ENCODE measurements at places on chromosomes 2 and 18. TPM values are rescaled to one million over a fixed set of nuclear protein-coding genes. Genes with fewer than 3 reads are reported as not detected.

Gene DUSP19
- polyA plus RNA-seq = 4.4 TPM

Gene IL36B
- polyA plus RNA-seq = not detected

DNA sequence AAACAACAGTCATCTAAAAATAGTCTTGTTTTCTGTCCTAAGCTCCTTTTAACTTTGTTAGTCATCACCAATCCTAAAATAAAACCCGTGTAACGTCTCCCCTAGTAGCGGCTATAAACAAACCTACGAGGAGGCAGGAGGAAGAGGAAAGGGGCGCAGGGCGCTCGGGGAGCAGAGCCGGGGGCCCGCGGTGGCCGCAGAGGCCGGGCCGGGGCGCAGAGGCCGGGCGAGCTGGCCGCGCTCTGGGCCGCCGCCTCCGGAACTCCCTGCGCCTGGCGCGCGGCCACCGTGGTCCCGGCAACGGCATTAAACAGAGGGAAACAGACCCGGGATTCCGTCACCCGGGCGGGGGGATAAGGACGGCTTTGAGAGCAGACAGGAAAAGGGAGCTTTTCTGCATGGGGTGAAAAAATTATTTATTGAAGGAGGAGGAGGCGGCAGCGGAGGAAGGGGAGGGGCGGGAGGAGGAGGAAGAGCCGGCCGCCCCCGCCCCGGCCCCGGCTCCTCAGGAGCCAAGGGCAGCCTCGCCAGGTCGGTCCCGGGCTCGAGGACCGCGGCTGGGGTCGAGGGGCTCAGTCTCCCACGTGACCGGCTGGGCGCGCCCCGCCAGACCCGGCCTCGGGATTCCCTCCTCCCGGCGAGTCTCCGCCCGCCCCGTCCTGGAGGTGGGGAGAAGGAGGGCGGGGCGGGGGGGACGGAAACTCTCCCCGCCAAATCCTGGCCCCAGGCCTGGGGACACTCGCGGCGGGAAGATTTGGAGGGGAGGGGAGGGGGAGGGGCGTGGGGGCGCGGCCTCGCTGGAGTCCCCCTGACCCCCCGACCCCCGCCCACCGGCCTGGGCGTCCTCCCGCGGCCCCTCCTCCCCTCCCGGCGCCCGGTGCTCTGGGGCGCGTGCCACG, 1.8 kb upstream of the NFATC1 start:
- DNase-seq = peak; percentile 69

GRCh38 chr2:231794383-231794782, 8.1 kb downstream of the COPS7B start:
- no peak for DNase-seq

Gene CRACDL
- 2.7 TPM for polyA plus RNA-seq

Gene FAHD2A
- polyA plus RNA-seq = 36.8 TPM

- DNase-seq = no peak
Observed at GRCh38 chr18:35369126-35369525, 8.0 kb downstream of the ZNF396 start.

DNA sequence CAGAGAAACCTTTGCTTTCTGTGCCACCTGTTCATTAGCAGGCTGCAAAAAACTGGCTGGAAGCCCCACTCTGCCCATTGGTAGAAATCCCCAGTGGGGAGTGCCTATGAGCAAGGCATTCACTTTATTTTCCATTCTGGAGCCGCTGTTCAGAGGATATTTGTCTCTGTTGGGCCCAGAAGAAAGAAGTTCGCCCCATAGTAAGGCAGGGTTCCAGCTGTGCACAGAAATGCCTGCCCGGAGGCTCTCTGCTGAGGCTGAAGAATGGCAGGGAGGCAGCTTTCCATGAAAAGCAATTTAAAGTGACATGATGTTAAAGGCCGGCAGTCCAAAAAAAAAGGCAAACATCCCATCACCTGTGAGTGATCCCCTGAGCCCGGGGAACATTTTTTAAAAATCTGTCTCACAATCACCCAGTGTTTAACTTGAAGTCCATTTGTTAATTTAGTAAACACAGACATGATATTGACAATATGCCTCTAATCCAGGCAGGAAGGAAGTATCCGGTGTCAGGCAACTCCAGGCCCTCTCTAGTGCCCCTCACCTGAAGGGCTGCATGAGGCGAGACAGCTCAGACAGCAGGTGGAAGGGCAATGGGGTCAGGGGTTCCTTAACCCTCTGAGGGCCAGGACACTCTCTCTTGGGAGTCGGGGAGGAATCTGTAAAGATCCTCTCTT, 265.1 kb upstream of the SIX2 start:
- DNase-seq = no peak

Gene SOWAHC
- 16.2 TPM for polyA plus RNA-seq

Gene TNFAIP6
- polyA plus RNA-seq = 1.1 TPM

DNA sequence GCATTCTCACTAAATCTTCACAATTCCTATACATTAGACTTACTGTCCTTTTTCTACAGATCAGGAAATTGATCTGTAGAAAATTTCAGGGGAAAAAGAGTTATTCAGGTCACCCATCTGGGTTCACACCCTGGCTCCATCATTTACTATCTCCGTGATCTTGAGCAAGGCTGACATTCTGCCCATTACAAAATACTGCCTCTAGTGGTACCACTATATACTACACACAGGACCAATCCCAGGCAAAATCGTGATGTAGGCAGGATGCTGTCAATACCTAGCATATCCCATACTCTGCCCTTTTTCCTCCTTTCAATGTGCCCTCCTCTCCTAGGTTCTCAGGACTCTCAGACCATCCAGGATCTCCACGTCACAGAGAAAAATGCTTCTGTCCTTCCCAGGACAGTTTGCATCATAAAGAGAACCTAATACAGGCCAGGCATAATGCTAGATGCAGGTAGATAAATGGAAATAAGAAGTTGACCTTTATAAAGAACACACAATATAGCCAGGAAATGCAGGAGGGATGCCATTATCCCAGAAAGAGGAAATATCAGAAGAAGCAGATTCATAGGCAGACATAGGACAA, 101.9 kb downstream of the CDH20 start:
- no peak for DNase-seq

- no peak for DNase-seq
Observed at GRCh38 chr18:42782929-42783328, 332.6 kb downstream of the RIT2 start.

GRCh38 chr2:47254464-47254863, 99.4 kb upstream of the STPG4 start:
- DNase-seq = no peak

Gene RTP5
- 0.09 TPM for polyA plus RNA-seq

DNA sequence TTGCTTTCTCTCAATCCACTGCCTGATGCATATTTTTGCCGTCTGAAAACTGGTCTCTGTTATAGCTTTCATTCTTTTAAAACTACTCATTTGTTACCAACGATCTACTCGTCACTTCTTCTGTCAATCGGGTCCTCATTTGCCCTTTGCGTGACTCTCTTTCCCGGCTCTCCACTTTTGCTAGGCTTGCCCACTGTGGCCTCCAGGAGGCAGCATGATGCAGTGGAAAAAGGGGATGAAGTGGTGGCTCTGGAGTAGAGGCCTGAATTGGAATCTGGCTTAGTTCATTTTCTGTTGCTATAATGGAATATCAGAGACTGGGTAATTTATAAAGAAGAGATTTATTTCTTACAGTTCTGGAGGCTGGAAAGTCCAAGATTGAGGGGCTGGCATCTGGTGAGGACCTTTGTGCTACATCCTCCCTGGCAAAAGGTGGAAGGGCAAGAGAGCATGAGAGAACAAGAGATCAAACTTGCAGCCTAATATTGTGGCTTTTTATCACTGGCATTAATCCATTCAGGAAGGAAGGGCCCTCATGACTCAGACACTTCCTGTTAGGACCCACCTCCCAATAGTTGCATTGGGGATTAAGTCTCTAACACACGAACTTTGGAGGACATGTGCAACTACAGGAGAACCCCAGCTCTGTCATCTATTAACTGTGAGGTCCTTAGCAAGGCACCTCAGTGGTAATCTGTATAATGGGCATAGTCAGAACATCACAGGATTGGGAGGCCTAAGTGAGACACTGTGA, 15.4 kb downstream of the GDF7 start:
- DNase-seq = no peak

- no peak for DNase-seq
Observed at GRCh38 chr2:131349021-131349420, 14.9 kb downstream of the RAB6D start.

Gene FEV
- 0.13 TPM for polyA plus RNA-seq

Gene NTSR2
- polyA plus RNA-seq = not detected

DNA sequence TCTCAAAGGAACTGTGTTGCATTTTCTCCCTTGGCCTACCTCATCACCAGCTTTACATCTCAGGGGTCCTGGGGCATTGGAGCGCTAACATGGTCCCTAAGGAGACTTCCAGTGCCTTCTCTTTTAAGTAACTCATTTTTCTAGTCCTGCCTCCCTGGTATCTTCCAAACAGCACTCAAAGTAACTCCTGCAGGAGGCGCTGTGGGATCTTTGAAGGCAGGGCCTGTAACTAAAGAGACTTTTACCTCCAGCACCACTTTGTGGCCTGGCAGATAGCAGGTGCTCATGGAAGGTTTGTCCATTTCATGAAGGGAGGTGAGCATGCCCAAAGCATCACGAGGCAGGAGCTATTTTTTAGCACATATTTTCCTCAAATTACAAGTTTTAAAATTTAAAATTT, 411.0 kb upstream of the GYPC start:
- DNase-seq = no peak

DNA sequence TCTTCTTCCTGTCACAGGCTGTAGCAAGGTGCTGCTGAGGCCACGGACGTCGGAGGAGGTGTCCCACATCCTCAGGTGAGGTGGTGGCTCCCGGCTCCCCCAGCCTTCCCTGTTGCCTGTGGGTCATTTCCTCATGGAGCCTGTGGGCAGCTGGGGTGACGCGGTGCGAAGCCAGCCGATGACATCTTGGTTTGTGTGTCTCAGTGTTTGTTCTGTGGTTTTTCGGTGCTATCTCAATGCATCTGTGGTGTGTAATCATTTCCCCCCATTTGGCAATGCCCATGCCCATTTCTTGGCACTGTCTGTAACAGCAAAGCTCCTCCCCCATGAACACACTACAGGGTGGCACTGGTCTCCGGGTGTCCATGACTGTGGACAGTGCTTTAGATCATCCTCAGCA, 6.6 kb downstream of the D2HGDH start:
- no peak for DNase-seq

GRCh38 chr2:202588647-202589581, 45.9 kb upstream of the FAM117B start:
- peak; percentile 49 for DNase-seq

DNA sequence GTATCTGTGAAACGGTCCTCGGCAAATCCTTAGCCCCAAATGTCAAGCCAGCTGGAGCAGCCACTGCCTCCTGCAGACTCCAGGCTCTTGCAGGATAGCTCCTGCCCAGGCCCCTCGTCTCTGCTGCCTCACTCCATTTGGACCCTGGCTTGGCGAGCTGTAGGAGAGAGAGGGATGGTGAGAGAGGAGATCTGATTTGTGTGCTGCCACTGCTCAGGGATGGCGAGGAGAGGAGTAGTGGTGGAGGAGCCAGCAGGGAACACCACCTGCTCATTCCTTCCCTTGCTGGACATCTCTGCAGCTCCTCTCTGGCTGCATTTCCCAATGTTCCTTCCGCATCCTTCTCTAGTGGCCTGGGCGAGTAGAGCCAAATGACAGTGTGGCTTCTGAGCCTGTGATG, 109.1 kb upstream of the NCK2 start:
- no peak for DNase-seq

DNA sequence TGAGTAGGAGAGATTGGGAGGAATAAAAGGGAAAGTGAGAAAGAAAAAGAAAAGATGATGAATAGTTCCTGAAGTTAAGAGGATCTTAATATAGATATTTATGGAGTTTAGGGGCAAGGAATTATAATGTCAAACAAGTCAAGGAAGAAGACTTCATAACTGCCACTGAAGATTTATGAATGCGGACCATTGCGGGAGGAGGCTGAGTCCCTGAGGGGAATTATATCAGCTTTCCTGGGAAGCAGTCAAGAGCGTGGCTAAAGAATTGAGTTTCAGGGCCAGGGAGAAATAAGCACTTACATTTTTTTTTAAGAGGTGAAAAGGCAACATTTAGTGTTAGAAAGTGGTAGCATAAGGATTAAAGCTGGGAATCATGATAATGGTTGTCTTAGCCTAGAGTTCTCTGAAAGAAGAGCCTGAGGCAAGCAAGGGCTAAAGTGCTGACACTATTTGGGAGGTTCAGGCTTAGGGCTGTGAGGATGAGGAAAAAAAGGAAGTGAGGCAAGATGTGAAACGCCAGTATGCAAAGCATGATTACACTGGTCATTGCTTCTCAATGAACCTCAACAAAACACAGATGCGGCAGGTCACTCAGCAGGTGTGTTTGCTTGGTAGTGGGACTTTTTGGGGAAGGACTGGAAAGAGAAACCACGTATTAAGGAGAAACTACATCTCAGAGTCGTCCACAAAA, 217.1 kb downstream of the SLC4A3 start:
- no peak for DNase-seq

- DNase-seq = no peak
Observed at GRCh38 chr2:10535703-10536102, 87.6 kb upstream of the ODC1 start.

DNA sequence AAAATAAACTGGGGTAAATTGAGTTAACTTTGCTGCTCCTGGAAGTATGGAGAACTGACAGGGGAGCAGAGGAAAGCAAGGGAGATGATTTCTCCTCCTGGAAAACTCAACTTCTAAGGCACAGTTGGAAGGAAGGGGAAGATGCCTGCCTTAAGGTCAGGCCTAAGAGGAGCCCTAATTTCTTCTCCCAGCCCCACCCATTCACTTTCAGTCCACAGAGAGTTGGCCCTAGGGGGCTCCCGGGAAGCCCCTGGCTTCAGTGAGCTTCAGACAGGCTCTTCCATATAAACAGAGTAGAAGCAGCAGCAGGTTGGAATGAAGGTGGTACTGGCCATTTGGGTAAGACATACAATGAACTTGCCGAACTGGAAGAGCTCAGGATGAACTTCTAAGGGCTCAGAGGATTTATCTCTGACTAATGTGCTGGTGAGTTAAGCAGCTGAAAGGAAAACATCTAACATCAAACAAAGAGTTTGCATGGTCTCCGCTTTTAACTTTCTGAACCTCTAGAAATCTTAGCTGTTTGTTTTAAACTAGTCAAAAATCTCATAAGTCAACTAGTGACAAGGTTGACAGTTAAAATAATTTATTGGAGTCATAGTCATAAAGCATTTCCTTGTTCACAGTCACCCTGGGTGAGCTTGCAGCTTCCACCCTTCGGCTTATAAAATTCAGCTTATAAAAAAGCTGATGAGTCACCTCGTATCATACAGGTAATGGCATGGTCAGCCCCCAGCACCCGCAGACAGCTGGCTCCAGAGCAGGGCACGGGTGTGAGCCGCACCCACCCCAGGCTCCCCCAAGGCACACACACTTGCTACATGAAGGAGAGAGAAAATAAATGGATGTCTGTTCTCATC, 9.8 kb downstream of the MALL start:
- DNase-seq = no peak

Data from left renal cortex interstitium (tissue), 4 donors.